ENCODE measurements at places on chromosomes 11 and 22.

GRCh38 chr11:70942593-70942992 is 309.8 kb downstream of the SHANK2 start:
- no peak for DNase-seq

DNA sequence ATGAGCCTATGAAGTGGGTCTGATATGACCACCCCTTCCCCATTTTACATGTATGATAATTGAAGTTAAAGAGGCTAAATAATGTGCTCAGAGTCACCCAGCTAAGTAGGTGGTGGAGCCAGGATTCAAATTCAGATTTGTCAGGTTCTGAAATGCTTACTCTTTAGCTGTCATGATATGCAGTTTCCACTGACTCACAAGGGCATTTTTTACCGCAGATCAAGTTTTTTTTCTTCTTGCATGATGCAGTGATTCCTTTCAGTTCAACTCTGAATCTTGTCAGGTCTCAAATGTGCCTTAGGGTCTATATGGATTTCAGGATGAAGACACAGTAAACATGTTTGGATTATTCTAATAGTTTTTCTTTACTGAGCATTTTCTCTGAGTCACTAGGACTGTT is 12.6 kb upstream of the TRIM44 start:
- no peak for DNase-seq

GRCh38 chr11:4459500-4459899 is 10.4 kb downstream of the OR52K2 start:
- peak; percentile 6 for DNase-seq

- DNase-seq: no peak
These were observed 2.7 kb downstream of the B4GALNT4 start for GRCh38 chr11:371716-372590.

DNA sequence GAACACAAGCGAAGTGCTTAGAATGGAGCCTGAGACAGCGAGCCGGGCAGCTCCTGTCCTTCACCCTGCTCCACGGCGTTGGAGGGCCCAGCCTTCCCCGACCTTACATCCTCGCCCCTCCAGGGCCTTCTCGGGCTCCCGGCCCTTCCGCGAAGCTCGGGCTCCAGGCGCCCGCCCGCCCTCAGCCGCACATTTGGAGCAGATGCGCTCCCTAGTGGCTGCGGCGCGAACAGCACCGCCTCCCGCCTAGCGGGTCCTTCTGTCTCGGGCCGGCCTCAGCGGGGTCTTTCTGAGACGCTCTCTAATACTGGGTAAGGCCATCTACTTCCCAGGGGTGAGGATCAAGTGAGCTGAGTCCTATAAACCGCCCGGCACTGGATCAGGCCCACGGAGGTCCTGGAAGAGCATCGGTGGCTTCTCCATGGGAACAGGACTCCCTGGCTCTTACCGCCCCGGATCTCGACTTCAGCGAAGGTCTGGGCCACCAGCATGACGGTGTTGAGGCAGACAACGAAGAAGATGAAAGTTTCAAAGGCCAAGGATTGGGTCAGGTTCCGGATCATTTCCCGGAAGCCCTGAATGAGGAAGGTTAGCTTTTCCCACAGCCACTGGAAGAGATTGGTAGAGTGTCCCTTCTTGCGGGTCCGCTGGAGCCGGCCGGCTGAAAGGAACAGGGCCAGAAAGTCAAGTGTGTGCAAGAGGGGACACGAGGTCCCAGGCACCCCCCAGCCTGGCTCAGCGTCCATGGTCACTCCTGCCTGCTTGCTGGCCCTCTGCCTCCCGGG is 3.7 kb downstream of the CATSPER1 start:
- DNase-seq: peak; percentile 64

DNA sequence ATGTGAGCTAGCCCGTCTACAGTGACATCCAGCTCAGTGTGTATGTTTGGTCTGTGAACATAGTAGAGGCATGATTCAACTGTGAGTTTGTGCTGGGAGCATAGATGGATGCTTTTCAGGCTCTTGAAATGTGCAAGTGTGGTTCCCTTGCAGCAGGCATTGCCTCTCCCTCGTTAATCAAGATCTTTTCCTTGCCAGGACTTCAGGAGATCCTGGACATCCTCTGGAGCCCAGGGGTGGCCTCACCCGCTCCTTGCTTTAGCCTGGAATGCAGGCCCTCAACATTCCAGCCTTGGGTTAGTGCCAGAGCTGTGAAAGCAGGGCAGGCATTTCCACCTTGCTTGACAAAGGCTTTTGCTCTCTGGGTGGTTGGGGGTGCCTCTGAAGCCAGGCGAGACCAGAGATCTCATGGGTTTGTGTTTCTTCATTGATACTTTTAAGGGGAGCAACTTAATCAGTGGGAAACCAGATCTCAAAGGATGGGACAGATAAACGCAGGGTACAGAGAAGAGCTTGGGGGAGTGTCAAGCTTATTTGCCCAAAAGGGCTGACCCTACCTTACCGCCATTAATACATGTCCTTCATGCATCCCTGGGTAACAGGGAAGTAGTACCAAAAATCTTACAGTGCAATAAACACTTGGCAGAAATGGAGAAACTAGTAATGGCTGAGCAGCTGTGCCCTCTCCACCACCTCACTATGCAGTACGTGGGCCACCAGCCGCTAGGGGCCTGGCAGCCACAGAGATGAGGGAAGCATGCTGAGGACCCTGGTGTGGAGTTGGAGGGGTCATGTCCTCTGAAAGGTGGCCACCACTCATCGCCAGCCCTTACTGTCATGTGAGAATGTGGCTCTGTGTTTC is 72.1 kb downstream of the PTPRJ start:
- DNase-seq: no peak

DNA sequence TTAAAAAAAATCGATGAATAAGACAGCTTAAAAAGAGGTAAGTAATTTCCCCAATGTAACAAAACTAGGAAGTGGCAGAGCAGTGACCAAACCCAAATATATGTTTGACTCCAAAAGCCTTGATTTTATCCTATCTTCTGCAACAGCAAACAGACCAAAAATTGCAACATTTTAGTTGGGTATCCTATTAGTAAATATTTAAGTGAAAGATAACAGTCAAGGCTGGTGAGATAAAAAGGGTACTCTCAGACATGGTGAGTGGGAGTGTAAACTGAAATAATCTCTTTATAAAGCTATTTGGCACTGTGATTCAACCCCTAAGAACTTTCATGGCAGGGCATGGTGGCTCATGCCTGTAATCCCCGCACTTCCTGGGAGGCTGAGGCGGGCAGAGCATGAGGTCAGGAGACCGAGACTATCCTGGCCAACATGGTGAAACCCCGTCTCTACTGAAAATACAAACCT is 1.9 kb upstream of the RDX start:
- DNase-seq: no peak

GRCh38 chr22:39703928-39704639 is 133.5 kb downstream of the CACNA1I start:
- no peak for DNase-seq

DNA sequence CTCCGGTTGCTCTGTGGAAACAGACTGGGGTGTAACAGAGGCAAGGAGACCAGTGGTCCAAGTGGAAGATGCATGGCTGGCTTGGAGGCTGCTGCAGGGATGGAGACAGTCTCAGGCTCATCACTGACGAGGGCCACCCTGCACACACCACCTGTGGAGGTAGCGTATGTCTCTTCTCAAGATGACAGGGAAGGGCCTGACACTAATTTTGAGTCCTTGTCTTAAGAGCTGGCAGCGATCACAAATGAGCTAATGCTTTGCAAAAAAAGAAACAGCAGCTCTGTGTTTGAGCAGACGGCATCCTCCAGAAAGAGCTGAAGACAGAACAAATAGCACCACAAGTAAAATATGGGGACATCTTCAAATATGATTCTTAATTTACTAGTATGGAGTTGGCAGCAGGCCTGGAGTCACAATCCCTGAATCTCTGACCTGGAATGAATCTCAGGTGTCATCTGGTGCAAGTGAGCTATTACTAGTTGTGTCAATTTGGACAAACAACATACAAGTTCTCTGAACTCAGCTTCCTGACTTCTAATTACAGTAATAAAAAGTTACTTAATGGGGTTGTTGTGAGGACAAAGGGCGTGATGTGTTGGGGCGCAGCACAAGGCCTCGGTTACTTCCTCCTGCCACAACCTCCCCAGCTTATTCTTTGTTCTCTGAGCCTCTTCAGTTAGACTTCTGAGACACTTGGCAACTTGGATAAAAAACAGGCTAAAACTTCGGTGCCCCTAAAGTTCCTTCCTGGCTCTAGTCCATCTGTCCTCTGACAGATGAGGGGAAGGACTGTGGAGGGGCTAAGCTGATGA is 95.2 kb upstream of the BID start:
- no peak for DNase-seq

- DNase-seq: peak; percentile 58
These were observed 28.9 kb downstream of the AP1B1 start for GRCh38 chr22:29359469-29359868.

- no peak for DNase-seq
These were observed 7.2 kb upstream of the FLRT1 start for GRCh38 chr11:64028398-64029115.

GRCh38 chr11:123241874-123242543 is 47.0 kb upstream of the CLMP start:
- DNase-seq: no peak

GRCh38 chr11:19344661-19345518 is 104.1 kb upstream of the E2F8 start:
- peak; percentile 74 for DNase-seq

- no peak for DNase-seq
These were observed 1.4 kb downstream of the CHRNA10 start for GRCh38 chr11:3669742-3670183.

- no peak for DNase-seq
These were observed 13.2 kb downstream of the THY1 start for GRCh38 chr11:119409731-119410130.

DNA sequence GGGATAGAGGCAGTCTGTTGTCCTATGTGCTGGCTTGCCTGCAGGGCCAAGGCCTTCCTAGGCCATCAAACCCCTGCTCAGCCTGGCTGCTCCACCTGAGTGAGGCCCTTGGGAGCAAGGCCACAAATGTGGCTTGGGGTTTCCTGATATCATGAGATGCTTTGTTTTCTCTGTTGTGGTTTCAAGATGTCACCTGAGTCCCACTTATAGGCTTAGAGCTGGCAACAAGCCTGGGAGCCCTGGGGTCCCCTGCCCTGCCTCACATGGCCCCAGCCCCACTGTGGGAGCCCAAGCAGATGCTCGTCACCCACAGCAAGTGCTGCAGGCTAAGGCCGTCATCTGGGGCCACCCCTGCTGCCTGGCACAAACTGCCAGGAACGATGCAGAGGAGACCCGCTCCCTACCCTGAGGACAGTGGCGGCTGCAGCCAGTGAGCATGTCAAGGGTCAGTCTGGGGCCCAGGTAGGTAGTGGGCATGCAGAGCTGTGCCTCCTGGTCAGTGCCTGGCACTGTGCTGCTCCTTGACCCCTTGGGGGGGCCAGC is 75.4 kb upstream of the KCNQ1OT1 start:
- no peak for DNase-seq

DNA sequence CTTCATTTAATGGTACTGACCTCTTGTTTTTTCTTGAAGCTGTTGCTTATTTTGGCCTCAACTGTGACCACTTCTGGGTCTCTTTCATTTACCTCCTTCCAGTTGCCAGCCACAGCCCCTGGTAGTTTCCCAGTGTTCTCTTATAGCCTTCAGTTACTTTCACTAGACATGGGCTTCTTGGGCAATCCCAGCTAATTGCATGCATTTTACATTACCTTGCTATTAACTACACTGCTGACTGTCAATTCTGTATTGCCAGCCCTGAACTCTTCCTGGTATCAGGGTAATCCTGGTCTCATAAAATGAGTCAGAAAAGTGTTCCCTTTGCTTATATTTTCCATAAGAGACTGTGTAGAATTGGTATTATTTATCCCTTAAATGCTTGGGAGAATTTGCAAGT is 195.8 kb upstream of the LARGE1 start:
- DNase-seq: no peak

GRCh38 chr22:50613291-50613981 is 12.8 kb downstream of the MAPK8IP2 start:
- no peak for DNase-seq

GRCh38 chr11:12761029-12761428 is 86.8 kb downstream of the TEAD1 start:
- no peak for DNase-seq

DNA sequence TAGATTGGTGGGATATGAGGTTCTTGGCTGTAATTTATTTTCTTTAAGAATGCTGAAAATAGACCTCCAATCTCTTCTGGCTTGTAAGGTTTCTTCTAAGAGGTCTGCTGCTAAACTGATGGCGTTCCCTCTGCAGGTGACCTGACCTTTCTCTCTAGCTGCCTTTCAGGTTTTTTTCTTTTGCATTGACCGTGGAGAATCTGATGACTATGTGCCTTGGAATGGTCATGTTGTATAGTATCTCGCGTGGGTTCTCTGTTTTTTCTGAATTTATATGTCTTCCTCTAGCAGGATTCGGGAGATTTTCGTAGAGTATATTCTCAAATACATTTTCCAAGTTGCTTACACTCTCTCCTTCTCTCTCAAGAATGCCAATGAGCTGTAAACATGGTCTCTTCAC is 122.2 kb downstream of the DDX10 start:
- DNase-seq: no peak
